Activated T-cell treated with anti-CD3 and anti-CD28 coated beads, Interleukin-2, amount 50 U/mL, for 24 hours (primary cell): ENCODE measurements at places on chromosomes 2 and 18.
A peak's percentile ranks its signal among the peaks of the same experiment; 100 is the strongest.

DNA sequence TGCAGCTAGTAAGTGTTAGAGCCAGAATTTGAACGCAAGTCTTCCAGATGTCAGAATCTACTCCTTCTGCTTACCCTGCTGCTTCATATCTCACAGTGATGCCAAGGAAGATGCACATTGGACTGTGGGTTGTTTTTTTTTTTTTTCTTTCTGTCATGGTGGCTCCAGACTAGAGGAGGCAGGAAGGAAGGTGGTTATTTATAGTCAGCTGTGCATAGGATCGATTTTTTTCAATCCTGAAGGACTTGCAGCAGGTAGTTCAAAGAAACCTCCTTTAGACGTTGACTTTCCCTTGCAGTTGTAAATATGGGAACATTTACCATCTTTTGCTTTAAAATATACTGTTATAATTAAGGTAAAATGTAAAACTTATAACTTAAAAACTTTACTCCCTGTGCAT lies 17.3 kb downstream of the NEDD4L start:
- no peak for DNase-seq

DNA sequence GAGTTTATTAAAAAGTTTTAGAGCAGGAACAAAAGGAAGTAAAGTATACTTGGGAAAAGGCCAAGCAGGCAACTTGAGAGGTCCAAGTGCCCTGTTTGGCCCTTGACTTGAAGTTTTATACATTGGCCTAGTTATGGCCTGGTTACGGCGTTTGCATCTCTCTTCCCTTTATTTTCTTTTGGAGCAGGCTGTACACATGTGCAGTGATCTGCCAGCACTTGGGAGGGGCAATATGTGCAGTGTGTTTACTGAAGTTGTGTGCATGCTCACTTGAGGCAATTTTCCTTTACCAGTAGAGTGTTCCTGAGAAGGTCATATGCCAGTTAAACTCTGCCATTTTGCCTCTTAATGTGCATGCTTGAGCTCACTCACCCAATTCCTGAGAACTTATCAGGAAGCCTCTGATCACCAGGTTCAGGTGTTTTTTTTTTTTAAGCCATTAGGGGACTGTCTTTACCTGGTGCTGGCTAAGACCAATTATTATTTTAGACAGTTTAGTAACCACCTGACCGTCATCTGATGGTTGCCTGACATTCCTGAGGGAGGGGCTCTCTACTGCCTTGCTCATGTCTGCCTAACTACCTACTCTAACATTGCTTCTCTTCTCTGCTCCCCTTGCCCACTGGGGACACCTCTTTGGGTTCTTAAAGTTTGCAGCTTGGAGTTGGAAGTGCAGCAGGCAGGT lies 48.0 kb downstream of the SCN2A start:
- DNase-seq, result no peak

GRCh38 chr2:45330108-45330507 lies 281.0 kb downstream of the SRBD1 start:
- DNase-seq, result no peak

- DNase-seq, result no peak
Measured at GRCh38 chr2:5945742-5946141, 253.6 kb downstream of the SOX11 start.

DNA sequence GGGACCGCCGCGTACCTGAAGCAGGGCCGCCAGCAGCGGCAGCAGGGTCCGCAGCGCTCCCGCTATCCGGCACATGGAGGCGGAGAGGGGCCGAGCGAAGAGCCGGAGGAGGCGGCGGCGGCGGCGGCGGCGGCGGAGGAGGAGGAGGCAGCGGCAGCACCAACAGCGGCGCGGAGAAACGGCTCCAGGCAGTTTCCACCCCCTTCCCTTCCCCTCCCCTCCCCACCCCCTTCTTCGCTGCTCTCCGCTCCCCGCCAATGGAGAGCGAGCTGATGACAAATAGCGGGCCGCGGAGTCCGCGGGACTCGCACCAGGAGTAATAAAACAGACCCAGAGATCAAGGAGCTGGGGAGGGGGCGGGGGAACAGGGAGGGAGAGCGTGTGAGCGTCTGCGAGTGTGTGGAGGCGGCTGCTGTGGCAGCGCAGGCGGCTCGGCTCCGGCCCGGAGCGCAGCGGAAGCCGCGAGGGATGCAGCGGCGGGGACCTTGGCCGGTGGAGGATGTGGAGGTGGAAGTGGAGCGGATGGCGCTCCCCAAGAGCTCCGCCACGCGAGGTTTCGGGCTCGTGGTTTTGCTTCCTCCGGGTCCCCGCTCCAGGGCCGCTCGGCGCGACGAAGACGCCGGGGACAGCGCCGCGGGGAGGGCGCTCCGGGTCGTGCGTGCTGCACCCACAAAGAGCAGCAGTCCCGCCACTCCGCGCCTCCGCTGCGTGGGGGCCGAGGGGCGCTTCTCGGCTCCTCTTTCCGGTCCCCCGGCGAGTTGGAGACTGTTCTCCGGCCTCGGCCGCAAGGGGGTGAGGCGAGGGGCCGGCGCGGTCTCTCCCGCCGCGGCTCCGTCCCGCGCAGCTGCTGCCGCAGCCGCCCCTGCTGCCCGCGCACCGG lies at the start of gene CDH2:
TSS of gene CDH2 (minus strand) at position 183 of the 880 bp plus-strand sequence. CDS start at position 75, 108 bp downstream.
- DNase-seq, result peak; percentile 43

DNA sequence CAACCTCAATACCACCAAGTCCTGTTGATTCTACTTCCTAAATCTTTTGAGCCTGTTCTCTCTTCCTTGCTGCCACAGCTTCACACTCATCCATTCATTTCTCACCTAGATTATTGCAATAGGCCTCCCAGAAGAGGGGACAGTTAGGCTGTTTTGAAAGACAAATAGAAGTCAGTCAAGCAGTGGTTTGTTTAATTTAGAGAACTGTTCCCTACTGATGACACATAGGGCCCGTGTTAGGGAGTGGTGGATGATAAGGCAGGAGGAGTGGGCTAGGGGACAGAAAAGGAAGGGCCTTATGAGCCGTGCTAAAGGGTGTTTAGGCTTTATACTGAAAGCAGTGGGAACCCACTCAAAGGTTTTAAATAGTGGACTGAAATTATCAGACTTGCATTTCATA lies 59.6 kb upstream of the ZFP36L2 start:
- no peak for DNase-seq
